ENCODE measurements at places on chromosomes 16 and 17. TPM values are rescaled to one million over a fixed set of nuclear protein-coding genes. Genes with fewer than 3 reads are reported as not detected.
A peak's percentile ranks its signal among the peaks of the same experiment; 100 is the strongest.

DNA sequence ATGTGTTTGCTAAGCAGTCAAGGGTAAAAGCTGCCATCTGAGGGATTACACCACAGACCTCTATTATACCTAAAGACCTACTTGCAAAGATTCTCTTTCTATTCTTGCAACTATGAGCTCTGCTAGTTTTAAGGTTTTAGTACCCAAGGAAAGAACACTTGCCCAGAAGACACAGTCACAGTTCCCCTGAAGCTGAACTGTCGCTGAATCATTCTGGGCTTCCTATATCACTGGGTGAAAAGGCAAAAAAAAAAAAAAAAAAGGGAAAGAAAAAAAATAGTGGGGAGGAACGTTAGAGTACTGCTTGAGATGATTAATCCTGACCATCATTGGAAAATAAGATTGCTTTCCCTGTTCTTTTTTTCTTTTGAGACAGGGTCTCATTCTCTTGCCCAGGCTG, 37.9 kb downstream of the LYRM1 start:
- peak; percentile 82 for DNase-seq

DNA sequence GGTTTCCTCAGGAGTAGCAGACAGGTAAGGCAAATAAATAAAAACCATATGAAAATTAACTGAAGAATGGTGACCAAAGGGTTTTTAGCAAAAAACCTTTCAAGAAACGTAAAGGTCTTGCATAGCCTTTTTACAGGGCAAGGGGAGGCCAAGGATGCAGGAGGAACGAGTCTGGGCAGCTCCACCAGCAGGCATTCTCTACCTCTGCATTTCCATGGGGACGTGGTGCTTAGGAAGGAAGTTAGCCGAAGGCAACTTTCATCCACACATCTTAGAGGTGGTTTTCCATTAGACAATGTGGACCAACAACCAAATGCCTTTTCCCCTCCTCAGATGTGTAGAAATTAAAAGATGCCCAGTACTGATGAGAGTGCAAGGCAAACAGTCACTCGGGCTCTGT, 20.7 kb downstream of the TOM1L2 start:
- DNase-seq, result no peak

- no peak for DNase-seq
These were observed 47.1 kb upstream of the STH start for GRCh38 chr17:45951941-45952340.

DNA sequence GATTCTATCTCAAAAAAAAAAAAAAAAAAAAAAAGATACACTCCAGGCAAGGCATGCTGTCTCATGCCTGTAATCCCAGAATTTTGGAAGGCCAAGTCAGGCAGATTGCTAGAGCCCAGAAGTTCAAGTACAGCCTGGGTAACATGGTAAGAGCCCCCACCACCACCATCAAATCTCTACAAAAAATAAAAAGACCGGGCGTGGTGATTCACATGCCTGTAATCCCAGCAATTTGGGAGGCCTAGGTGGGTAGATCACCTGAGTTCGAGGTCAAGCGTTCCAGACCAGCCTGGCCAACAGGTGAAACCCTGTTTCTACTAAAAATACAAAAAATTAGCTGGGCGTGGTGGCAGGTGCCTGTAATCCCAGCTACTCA, 1.8 kb upstream of the ACLY start:
- DNase-seq, result no peak

KRT24 gene
- not detected for total RNA-seq

EFCAB5 gene
- total RNA-seq, result not detected

LGALS9B gene
- total RNA-seq, result not detected

SMURF2 gene
- 157 TPM for total RNA-seq

Measured in GM23248 (cell line).